AG10803 (cell line): ENCODE measurements at places on chromosomes 3 and 15.
A peak's percentile ranks its signal among the peaks of the same experiment; 100 is the strongest.

DNA sequence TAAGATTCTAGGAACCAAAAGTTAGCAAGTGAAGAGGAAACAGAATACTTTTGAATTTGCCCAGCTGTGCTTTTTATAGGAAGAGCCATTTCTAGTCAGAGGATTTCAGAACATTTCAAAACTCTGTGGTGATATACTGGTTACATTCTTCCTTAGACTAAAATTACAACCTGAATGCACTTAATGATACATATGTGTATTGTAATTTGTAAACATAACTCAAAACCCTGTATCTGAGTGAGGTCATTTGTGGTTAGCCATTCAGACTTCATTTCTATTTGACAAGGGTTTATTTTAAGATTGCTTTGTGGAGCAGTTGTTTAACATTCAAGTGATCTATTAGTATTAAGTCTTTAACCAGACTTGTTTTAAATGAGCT is 59.4 kb upstream of the TRIM71 start:
- peak; percentile 13 for DNase-seq

- no peak for DNase-seq
Observed at GRCh38 chr3:99696497-99696896, 58.1 kb downstream of the COL8A1 start.

DNA sequence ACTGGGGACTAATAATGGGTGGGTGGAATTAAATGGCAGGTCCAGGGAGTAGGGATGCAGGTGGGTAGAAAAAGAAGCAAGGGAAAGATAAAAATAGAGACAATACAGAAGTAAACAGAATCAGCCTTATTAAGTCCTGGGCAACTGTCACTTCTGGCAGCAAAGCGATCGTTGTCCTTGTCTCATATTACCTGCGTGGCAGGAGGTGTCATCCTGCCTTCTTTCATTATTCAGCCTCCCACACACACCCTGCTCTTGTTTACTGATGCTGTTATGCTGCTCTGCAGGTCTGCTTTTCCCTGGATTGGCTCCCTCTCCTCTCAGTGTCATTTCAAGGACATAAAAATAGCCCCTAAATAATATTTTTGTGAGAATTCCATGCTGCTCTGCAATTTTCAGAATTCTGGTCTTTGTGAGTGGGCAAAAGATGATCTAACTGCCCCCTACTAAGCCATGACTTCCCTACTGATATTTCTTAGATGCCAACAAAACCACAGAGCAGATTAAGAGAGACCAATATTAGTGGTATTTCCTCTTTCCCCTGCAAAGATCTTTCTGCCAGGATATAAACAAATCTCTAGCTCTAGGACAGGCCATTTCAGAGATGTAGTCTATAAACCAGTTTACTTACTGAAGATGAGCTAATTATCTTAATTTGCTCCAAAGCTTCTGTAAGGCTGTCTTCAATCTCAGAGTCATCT is 8.5 kb downstream of the VEPH1 start:
- DNase-seq, result no peak

DNA sequence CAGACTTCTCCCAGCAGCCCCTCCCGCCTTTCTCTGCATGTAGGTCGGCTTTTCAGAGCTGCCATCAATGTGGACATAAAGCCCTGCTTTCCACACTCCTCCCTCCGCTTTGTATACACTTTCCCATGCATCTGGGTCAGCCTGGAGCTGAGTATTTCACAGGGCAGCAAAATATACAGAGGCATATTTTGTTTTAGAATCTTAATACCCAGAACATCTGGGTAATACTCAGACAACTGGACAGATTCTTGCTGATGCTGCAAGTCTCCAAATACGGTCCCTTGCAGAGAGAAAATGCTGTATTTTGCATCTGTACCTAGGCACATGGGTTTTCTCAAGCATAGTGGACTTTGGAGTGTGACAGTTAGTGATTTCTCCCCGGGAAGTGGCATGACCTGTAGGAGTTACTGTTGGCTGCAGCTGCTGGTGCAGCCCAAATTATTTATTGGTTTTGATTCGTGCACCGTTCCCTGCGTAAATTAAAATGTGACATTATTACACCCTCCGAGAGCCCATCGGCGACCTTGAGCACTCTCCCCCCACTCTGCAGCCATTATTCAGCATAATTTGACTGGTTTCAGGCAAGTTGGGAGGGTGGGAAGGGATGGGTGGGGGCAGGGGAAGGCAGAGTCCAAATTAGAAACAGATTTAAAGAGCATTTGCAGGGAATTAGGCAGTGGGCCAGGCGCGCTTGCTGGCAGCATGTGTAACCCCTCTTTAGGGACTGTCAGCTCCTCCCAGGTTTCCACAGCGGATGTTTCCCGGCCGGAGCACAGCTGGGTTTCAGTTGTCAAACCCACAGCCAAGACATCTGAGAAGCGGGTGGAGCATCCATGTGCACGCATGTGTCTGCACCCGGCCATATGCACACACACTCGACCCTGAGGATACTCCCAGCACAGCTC is 100.8 kb downstream of the CPN2 start:
- DNase-seq, result peak; percentile 88

DNA sequence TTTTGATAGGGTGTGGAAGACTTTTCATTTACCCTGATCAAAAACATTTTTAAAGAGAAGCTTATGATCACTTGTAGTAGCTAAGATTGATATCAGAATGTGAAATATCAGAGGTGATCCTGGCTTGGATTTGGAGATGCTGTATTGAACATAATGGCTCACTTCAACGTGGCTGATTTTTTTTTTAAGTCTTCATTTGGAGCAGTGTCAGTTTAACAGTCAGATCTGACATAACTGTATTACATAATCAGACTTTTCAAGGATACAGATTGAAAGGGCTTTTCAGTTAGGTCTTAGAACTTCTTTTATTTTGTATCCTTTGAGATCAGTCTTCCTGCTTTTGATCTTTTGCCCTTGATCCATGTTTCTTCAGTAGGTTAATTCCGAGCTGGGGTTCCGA is 98.5 kb downstream of the ITPR1 start:
- DNase-seq, result no peak

DNA sequence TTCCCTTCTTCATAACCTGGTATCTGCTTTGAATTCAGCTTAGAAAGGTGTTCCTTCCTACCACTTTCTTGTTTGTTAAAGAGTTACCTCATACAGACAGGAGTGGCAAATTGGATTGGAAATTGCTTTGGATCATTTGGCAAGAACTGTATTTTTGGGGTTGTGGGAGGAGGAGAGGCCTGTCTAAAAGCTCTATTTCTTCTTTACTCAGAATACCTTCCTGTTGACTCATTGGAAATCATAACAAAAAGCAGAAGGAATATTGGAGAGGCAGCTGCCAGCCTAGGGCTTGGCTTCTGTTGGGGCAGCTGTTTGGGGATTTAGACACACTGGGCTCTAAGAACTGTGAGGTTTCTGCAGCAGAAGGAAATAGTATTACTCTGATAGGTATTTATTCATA is 14.2 kb downstream of the IQGAP1 start:
- peak; percentile 93 for DNase-seq

GRCh38 chr3:58029842-58030584 is 21.8 kb downstream of the FLNB start:
- no peak for DNase-seq
